CD4-positive, alpha-beta T cell treated with Interleukin-17A for 1 hour (primary cell): ENCODE measurements at places on chromosomes 7 and 10.

DNA sequence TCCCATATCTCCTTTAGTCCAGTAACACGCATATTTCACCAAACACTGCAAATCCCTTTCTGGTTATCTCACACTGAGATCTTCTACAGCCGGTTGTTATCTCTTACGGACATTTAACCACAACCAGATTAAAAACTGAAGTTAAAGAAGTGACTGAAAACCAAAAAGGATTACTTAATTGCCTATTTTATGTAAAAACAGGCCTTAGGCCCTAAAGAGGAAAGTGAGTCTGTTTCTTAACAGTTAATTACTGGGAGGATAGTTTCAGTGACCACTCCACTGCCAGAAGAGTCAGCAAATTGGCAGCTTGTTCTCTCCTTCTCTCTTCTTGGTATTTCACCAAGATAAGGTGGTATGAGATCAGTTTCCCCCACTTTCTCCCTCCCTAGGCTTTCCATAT lies 161.9 kb upstream of the MEOX2 start:
- DNase-seq = no peak

GRCh38 chr7:17319164-17320101 lies 21.0 kb downstream of the AHR start:
- no peak for DNase-seq

GRCh38 chr7:78691584-78691983 lies 761.9 kb downstream of the MAGI2 start:
- DNase-seq = no peak

DNA sequence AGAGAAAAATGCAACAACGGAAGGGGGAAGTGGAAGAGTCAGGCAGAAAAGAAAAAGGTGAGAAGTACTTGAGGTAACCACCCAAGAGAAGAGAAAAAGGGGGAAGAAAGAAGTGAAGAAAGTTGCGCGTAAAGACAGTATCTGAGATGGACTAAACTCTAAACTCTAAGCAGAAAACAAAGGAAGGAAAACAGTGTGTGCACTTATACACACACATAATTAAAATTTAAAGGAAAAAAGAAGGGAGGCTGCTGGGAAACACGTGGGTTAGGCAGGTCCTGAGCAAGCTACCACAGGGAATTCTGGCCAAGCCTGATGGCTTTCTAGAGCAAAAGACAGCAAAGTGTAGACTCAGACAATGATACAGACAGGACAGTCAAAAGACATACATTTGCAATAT lies 78.0 kb downstream of the UBE2H start:
- DNase-seq = no peak

DNA sequence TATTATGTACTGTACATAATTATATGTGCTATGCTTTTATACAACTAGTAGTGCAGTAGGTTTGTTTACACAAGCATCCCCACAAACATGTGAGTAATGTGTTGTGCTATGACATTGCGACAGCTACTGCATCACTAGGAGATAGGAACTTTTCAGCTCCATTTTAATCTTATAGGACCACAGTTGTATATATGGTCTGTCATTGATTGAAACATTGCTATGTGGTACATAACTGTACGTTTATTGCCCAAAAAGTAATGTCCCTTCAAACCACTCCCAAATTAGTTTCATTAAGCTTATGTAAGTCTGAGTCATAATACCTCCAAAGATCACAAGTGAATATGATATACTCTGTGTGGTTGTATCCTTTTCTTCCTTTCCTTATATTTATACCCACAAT lies 183.2 kb upstream of the POT1 start:
- DNase-seq = no peak

DNA sequence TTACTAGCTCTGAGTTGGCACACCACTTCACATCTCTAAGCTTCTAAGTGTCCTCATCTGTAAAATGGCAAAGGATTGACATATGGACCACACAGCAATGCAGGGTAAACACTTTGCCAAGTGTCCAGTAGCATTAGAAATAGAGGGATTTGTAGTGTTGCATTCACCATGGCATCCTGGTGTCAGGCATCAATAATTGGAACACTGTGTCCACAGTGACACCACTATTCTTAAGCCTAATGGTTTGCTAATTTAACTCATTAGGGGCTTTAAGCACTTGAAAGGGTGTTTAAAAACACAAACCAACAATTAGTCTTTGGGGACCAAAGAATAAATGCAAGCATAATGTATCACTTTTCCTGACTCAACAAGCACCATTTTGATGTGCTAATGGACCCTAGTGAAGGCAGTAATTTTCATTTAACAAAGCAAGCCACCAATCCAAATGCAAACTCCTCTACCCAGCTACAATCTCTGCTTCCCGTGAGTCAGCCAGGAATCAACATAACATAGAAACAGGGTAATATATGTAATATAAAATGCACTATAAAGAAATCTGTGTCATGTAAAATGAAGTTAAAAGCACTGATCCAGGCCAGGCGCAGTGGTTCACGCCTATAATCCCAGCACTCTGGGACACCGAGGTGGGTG lies 75.9 kb downstream of the FAM204A start:
- no peak for DNase-seq
